ENCODE measurements at places on chromosomes 4 and X.

- DNase-seq, result no peak
Measured at GRCh38 chr4:38500433-38500832, 163.6 kb upstream of the KLF3 start.

DNA sequence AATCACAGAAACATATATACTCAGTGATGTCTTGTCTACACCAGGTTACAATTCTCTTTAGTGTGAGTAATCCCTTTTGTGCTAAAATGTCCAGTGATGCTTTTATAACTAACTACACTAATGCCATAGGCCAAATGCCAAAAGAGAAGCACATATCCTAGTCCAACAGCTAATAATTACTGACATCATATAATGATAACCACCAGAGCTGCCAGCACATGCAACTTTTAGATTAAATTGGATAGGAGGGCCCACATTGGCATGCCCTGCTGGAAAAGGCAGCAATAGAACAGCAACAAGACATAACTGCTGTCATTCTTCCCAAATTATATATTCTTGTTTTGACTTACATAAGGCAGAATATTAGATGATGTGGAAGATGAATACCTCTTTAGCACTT lies 238.8 kb downstream of the KCNIP4 start:
- DNase-seq, result no peak

DNA sequence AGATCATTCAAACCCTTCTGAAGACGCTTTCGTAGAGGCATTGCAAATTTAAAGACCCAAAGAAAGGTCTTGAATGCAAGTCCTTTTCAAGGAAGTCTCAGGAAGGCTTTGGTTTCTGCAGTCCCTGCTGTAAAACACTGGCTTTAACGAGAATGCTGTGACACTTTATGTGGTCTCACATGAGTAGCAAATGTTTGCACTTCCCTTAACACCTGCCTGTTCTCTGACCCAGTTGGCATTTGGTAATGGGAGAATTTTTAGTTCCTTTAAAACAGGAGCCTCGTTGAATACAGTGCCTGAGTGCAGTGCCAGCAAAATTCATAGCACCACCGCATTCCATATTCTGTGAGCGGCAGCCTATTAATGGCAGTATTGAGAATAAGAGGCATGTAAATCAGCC lies 330.5 kb upstream of the PRKX start:
- DNase-seq, result no peak

GRCh38 chr4:142272452-142272851 lies 573.6 kb downstream of the INPP4B start:
- DNase-seq, result no peak

- DNase-seq, result no peak
Measured at GRCh38 chr4:24780936-24781495, 14.4 kb upstream of the SOD3 start.

GRCh38 chr4:89113415-89113814 lies 2.1 kb downstream of the TIGD2 start:
- no peak for DNase-seq

DNA sequence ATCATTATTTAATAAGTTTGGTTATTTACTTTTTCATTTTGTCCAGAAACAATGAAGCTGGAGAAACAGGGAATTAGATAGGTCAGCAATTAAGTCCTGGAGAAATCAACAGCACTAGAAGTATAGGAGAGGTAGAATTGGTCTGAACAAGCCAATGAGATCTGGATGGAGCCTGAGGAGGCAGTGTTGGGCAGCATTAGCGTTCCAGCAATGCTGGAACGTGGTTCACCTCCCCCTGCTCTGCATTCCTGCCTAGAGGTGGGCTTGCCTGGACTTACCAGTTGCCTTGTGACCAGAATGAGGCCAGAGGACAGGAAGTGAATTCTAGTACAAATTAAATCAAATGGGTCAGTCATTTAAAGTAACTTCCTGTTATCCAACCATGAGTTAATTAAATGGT lies 4.6 kb downstream of the RASSF6 start:
- no peak for DNase-seq

GRCh38 chr4:184506527-184507121 lies 32.3 kb upstream of the IRF2 start:
- no peak for DNase-seq

DNA sequence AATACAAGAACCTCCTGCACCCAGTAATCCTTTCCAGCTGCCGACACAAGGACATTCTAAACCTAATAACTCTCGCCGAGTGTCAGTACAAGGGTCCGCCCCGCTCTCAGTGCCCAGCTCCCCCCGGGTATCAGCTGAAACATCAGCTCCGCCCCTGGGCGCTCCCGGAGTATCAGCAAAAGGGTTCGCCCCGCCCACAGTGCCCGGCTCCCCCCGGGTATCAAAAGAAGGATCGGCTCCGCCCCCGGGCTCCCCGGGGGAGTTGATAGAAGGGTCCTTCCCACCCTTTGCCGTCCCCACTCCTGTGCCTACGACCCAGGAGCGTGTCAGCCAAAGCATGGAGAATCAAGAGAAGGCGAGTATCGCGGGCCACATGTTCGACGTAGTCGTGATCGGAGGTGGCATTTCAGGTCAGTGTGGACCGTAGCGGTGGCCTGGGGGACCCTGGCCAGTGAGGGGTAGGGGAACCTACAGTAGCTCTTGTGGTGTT lies at the start of gene MAOA:
TSS of gene MAOA (plus strand) at position 295 of the 490 bp plus-strand sequence. CDS start at position 338, 43 bp downstream.
- DNase-seq, result no peak

- no peak for DNase-seq
Measured at GRCh38 chrX:97751735-97752134, 868.0 kb downstream of the RPA4 start.

GRCh38 chr4:124017185-124017785 lies 620.7 kb downstream of the SPRY1 start:
- DNase-seq, result no peak

- DNase-seq, result no peak
Measured at GRCh38 chrX:30568136-30568535, 9.4 kb downstream of the TASL start.

DNA sequence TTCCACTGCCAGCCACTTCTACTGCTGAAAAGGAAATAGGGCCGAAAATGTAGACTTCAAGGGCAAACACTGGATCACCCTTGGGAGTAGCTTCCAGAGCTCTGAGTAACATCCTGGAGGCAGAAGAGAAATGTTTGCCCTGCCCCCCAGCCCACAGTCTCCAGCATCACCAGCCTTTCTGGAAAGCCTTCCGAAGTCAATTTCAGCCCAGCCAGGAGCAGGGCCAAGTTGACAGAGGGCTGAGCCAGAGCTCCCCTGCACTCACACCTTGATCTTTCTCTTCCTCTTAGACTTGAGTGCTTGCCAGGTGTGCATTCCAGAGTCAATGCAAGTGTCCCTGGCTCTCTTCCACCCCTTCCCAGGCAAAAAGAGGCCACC lies 35.2 kb downstream of the SLC25A5 start:
- DNase-seq, result no peak

DNA sequence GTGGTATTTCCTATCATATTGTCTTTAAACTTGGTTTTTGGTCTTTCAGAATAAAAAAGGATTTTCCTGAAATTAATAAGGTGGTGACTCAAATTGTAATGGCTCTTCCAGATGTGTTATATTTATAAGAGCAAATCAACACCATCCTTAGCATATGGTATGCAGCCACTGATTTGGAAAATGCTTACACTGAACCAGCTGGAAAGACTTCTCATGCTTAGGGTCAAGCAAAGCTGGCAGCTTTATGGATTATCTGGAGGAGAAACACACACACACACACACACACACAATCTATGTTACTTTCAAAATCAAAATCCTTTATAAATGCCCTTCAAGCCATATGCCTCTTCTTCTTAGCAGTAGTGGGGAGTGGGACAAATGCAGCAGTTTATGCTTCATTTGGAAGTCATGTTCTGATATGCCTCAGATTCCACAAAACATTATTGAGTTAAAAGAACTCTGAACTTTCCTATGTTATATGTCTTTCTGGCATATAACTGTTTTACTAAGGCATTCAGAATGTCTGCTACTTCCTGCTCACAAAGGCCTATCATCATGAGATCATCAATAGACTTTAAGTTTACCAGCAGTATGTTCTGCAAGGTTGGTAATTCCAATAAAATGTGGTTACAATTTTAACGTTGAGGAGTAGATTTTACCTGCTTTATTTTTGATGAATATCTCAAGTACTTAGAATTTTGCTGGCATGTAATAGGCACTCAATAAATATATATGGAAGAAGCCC lies 72.9 kb upstream of the PRDM5 start:
- no peak for DNase-seq

DNA sequence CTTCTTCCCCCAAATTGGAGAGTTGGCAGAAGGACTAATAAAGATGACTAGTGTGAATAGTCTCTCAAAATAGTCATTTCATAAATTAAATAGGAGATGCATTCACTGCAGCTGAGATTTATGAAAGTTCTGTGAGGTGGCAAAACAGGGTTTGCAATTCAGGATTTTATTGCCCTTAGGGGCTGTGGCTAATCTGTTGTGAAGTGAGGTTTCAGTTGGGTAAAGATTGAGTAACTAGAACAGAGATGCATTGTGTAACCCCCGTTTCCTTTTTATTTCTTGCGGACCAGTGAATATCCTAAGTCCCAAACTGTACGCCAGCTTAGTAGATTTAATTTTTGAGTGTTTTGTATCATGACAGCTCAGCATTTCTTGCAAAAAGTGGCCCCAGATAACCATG lies 16.2 kb upstream of the SCRG1 start:
- DNase-seq, result no peak

- no peak for DNase-seq
Measured at GRCh38 chr4:128542047-128542446, 254.4 kb upstream of the PGRMC2 start.

GRCh38 chr4:101039367-101039766 lies 308.0 kb downstream of the PPP3CA start:
- DNase-seq, result no peak

DNA sequence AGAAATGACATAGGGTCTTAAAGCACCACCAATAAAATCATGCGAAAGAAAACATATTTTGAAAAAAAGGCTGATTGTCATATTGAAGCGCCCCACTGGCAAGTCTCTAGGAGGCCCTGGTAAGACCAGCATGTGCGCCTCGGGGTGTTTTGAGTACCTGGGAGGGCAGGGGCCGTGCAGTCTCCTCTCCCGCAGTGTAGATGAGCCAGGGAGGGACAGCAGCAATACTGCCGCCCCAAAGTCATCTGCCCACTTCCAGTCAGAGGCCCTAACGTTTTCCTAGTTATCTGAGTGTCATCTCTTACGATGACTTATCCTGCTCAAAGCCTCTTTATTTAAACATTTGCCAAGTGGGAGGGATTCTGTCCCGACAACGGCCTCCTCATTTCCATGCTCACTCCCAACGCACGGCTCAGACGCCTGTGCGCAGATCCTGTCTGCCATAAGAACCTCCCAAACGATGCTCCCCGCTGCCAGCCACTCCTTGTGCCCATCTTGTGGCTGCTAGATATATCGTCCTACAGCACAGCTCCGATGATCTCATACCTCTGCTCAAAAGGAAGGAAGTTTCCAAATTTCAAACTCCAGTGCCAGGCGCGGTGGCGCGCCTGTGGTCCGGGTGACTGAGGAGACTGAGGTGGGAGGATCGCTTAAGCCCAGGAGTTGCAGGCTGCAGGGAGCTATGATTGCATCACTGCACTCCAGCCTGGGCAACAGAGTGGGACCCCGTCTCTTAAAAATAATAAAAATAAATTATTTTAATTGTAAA lies 17.2 kb upstream of the SCRG1 start:
- no peak for DNase-seq

DNA sequence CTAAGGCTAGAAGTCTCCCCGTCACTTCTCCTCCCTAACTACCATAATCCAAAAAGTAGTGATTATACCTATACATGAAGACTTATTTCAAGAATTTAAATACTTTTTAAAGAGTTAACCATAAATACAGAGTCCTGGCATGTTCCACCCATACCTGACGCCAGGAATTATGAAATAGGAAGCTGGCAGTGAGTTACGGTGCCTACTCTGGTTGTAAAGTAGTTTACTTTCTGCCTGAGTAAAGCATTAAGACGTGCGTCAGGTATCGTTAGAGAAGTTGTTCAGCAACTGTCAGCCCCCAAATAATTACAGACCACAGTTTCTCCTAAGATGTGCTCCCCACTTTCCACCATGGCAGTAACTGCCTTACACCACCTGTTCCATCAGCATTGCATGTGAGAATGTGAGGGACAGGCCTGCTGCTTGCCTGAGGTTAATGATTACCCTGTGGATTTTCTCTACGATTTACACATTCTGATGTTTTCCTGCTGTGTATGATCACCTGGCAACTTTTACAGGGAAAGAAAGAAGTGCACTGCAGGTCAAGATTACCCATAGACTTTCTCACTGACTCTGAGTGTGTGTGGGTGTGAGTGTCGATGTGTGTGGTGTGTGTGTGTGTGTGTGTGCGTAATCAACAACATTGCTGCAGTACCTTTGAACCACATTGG lies 92.3 kb upstream of the SLC7A11 start:
- DNase-seq, result no peak

DNA sequence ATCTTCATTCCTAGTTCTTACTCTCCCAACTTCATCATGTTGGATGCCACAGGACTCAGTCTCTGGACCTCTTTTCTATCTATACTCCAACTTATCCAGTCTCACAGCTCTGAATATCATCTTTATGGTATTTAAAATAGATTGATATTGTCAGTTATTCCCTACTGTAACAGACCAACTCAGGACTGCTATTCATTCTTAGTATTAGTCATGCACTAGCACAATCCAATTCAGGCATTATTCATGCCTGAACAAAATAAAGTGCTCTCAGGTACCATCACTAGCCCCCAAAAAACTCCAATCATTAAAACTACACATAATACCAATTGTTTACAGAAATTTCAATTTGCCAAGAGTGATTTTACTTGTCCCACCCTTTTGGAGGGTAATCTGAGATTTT lies 37.7 kb downstream of the FRYL start:
- no peak for DNase-seq

DNA sequence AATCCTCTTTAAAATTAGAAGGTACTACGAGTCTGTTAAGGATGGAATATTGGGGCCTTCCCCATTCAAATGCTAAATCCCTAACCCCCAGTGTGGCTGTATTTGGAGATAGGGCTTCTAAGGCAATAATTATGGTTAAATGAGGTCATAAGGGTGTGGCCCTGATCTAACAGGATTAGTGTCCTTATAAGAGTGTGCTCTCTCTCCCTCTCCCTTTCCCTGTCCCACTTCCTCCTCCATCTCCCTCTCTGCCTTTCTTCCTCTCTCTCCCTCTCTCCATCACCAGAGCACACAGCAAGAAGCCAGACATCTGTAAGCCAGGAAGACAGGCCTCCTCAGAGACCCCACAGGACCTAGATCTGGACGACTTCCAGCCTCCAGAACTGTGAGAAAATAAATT lies 116.9 kb downstream of the COL25A1 start:
- no peak for DNase-seq

DNA sequence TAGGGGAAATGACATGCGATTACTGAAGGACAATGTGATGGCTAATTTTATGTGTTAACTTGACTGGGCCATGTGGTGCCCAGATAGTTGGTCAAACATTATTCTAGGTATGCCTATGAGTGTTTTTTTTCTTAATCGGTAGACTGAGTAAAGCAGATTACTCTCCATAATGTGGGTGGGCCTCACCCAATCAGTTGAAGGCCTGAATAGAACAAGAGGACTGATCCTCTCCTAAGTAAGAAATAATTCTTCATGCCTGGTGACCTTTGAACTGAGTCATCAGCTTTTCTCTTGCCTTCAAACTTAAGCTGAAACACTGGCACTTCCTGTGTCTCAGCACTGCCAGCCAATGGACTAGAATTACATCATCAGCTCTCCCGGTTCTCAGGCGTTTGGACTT lies 164.0 kb upstream of the FGF13 start:
- DNase-seq, result no peak

GRCh38 chrX:18047491-18047890 lies 173.2 kb downstream of the BEND2 start:
- DNase-seq, result no peak

All from stimulated activated CD8-positive, alpha-beta memory T cell treated with anti-CD3 and anti-CD28 coated beads, Interleukin-7, amount 100 ng/mL, for 24 hours (primary cell).